ENCODE measurements at places on chromosomes 3 and 15.

DNA sequence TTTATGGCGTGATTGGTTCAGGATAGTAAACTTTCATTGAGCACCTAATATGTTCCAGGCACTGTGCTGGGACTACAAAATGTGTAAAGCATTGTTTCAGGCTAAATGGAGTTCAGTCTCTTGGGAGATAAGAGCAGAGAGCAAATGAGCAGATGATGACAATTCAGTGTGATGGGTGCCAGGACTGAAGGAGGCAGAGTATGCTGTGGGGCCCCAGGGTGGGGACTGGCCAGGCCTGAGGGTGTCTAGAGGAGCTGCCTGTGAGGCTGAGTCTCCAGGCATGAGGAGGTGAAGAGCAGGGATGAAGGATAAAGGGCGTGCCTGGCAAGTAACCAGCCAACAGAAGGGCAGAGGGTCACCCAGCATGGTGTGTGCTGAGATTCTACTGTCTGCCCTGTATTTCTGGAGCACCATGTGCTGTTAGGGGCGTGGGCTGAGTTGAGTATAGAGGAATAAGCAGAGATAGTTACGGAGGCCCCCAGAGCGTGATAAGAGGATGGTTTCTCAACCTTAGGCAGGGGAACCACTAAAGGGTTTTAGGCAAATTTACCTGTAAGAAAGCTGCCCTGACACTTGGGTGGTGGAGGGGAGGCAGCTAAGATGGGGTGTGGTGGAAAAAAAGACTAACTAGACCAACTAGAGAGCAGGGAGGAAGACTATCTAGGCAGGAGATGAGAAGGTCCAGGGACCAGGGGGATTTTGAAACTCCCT lies 38.5 kb downstream of the EPHB1 start:
- DNase-seq: no peak

DNA sequence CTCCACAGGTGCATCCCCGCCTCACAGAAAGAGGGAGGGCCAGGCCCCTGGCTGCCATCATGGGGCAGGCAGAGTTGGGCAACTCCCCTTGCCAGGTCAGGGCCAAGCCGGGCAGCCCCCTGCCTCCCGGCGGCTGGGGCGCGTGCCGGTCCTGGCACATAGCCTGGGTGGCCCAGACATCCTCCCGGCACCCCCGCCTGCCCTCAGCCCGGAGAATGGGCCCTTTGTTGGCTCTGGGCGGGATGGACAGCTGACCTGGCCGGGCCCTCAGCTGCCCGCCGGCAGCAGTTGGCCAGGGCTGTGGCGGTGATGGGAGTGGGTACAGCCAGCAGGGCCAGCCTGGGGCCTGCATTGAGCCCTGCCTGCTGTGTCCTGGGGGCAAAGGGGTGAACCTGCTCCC lies 16.5 kb downstream of the PLXNA1 start:
- DNase-seq: no peak

DNA sequence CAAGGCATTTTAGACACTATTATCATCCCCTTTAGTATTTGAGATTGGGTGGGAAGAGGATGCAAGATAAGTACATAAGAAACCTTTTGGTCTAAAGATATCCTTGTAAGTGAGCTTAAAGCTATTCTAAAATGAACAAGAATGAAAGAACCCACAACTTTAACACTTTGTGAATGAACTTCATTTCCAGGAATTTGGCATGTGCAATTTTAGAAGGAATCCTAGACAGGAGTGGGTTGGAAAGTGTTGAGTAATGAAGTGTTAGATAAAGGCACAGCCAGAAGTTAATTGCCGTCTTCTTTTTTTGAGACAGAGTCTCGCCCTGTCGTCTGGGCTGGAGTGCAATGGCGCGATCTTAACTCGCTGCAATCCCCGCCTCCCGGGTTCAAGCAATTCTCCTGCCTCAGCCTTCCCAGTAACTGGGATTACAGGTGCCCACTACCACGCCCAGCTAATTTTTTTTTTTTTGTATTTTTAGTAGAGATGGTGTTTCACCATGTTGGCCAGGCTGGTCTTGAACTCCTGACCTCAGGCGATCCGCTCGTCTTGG lies 13.2 kb upstream of the TEX9 start:
- DNase-seq: no peak

- DNase-seq: no peak
These were observed 14.3 kb downstream of the PPCDC start for GRCh38 chr15:75037685-75038084.

DNA sequence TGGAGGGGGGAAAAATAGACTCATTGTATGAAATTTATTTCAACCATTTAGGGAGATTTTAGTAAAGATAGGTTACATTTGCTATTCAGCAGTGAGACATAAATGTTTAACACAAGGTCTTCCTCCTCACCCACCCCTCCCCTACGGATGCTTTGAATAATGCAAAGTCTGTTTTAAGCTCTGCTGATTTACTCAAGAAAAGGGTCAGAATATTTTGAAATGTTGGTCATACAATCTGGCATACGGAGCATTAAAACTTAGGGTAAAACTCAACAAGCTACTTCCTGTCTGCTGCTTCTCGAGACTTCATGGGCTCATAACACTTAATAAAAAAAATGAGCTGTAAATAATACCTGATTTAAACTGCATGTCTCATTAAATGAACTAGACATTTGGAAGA lies 156.3 kb downstream of the WNT5A start:
- no peak for DNase-seq

GRCh38 chr3:78764634-78765033 lies 1003.2 kb downstream of the ROBO1 start:
- no peak for DNase-seq

DNA sequence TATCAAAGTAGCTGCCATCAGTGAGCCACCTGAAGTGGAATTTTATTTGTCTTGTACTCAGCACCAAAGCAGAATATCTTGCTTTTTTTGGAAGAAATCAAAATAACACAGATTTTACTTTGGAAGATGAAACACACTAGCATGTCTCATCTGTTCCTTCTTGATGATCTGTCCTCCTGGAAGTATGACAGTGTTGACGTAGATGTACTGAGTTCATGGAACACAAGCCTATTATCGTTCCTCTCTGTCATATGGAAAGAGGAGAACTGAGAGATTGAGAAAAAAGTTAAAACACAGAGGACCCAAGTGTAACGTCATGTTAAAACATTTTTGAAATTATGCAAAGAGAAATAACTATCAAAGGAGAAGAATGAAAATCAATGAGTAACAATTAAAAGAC lies 340.2 kb downstream of the ROBO2 start:
- DNase-seq: no peak

GRCh38 chr3:121592856-121593702 lies at the start of gene FBXO40:
FBXO40 (plus strand) TSS chr3:121593379; CDS start chr3:121620576, 27,197 bp downstream.
- DNase-seq: peak; percentile 79

DNA sequence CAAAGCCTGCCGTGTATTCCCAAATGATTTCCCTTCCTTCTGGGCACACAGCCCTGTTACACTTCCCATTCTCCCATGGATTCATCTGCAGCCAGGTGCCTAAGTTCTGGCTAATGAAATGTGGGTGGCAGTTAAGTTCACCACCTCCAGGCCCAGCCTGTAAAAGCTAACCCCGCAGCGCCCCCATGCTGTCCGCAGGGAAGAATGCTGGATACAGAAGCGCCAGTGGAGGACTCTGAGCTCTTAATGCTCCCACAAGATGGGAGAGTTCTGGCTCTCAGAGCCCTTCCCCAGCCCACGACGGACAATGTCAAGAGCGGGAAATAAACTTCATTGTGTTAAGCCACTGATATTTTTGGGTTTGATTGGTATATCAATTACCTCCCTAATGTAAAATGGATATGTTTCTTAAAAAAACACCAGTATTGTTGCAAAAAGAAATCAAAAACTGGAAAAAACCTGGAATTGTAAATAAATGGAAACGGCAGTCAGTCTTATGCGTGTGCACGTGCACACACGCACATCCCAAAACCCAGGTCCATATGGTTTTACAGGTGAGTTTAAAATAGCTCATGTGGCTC lies 37.7 kb upstream of the FGD5 start:
- DNase-seq: peak; percentile 2

DNA sequence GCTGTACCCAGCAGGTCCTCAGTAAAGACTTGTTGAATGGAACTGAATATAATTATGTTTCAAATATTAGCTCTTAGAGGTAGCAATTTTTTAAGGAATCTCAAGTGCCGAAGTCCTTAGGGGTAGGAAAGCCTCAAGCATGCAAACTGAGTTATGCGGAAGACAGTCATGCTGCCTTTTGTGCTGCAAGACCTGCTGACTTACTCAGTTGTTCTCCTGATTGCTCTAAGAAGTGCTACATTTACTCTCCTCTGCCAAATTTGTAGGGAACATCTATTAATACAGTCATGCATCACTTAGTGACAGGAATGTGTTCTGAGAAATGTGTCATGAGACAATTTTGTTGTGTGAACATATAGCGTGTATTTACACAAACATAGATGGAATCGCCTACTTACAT lies 325.6 kb upstream of the AZI2 start:
- no peak for DNase-seq

GRCh38 chr3:100073714-100074307 lies 40.5 kb downstream of the FILIP1L start:
- DNase-seq: no peak

DNA sequence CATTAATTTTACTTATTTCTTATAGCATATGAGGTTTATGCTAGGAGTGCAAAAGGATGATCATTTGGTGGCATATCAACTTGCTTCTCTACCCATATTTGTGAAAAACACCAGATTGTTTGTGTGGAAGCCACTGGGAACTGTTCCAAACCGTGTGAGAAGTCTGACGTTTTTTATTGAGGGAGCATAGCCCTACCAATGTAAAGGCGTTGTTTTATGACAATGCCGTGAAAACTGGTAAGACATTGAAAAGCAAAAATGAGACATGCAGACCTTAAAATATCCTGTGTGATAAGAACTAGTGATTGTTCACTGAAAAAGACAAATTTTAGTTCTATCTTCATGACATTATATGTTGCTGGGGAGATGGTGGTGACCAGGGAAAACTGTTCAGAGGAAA lies 87.8 kb downstream of the CHL1 start:
- no peak for DNase-seq

GRCh38 chr3:187889601-187890404 lies 144.5 kb upstream of the BCL6 start:
- no peak for DNase-seq

DNA sequence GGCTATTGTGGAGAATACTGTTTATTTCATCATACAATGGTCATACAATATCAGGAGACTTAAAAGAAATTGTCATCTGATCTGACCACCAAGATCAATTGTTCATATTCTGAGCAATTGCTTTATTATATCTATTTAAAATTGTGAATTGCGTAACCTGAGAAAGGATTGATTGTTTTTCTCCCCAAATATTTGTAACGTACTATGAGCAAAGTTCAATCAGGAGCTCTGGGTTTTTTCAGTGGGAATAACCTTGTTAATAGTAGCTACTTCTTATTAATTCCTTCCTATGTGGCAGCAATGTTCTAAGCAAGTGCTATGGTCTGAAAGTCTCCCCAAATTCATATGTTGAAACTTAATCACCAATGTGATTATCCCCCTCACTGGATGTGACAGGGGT lies 323.1 kb downstream of the ZPLD1 start:
- DNase-seq: no peak

DNA sequence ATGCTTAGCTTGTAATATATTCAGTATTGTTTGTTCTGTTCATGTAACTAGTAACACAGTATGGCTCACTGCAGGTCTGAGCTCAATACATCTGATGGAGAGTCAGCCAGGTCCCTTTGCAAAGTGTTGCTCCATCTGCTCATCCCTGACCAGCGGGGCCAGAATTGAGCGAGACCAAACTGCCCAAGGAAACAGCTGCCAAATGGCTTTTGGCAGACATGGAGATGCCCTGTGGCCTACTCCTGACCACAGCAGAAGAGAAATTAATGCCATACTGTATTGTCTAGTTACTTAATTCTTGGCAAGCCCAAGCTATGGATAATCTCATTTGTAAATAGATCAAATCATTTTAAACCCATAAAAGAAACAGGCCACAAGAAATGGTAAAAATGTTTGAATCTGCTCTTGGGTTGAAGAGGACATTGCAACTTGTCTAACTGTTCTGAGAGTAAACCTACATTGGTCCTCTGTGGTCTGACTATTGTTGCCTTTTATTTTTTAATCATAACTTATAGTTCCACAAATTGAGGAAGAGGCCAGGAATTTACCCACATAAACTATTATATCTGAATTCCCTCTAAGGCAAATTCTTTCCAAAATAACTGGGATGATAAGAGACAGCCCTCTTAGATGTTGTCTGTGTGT lies 209.5 kb downstream of the EBLN2 start:
- no peak for DNase-seq

- DNase-seq: no peak
These were observed 296.1 kb upstream of the RASGRP1 start for GRCh38 chr15:38860674-38861073.

GRCh38 chr3:94896994-94897393 lies 834.1 kb downstream of the NSUN3 start:
- no peak for DNase-seq

DNA sequence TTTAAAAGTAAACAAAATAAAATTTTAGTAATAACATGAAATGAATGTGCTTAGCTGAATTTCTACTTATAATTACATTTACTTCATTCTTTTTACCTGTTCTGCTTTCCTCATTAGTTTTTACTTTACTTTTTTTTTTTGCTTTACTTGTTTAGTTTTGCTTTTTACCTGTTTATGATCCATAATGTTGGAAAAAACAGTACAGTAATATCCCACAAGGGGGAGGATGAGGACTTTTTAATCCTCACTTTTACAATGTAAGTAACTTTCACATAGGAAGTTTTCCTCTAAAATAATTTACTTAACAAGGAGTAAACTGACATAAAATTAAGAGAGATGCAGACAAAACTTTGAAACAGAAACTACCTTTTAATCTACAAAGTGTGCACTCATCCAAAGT lies 268.7 kb downstream of the TBC1D5 start:
- no peak for DNase-seq

GRCh38 chr3:100777271-100777670 lies 68.0 kb downstream of the TFG start:
- DNase-seq: no peak

GRCh38 chr3:16200411-16200810 lies 25.9 kb downstream of the GALNT15 start:
- no peak for DNase-seq

DNA sequence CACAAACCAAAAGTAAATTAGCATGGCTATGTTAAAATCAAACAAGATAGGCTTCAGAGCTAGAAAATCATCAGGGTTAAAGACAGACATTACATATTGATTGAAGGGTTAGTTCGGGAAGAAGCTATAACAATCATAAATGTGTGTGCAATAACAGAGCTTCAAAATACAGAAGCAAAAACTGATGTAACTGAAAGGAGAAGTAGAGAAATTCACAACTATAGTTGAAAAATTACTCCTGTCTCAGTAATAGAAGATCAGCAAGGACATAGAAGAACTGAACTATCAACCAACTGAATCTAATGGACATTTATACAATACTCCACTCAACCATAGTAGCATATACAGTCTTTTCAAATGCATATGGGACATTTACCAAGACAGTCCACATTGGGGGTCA lies 59.4 kb downstream of the MCTP2 start:
- no peak for DNase-seq

DNA sequence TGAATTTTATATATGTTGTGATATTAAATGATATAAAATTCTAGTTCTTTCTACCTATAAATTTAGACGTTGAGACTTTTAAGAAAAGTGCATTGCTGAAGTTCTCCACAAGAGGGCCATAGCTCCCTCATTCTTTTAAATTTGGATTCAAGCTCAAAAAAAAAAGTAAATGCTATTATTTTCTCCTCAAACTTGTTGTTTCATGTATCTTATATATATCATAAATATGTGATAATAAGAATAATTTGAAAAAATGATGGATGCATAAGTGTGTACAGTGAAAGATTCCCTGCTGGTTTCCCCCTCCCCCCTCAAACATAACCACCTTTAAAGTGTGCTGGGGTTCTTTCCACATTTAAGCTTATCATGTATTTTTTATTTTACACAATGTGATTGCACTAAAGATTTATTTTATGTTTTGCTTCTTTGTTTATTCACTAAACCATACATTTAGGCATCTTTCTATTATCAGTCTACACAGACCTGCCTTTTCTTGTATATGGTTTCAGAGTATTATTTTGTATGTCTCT lies 769.4 kb upstream of the GOLIM4 start:
- peak; percentile 56 for DNase-seq

Measured in NCI-H510A treated with DMSO at 0.1 percent for 48 hours (cell line).